ENCODE measurements at places on chromosomes 3 and 15.

- no peak for DNase-seq
Observed at GRCh38 chr15:89074402-89075012, 13.7 kb upstream of the ABHD2 start.

DNA sequence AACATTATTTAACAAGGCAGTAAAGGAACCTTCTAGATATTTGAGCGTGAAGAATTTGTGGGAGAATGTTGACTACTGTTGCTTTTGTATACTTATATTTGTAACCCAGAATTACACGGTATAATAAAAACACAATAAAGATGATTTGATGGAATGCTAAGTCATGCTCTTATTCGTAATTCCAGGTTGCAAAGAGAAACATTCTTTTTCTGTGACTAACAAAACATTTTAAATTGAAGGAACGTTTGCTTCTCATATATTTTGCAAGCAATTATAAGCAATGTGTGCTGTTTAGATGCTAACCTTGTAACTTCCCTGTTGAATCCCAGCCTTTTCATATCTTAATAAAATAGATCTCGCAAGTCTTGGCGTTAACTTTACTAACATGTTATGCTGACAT is 124.4 kb upstream of the CGNL1 start:
- peak; percentile 34 for DNase-seq

GRCh38 chr15:71120428-71120944 is 5.2 kb downstream of the THSD4 start:
- no peak for DNase-seq

DNA sequence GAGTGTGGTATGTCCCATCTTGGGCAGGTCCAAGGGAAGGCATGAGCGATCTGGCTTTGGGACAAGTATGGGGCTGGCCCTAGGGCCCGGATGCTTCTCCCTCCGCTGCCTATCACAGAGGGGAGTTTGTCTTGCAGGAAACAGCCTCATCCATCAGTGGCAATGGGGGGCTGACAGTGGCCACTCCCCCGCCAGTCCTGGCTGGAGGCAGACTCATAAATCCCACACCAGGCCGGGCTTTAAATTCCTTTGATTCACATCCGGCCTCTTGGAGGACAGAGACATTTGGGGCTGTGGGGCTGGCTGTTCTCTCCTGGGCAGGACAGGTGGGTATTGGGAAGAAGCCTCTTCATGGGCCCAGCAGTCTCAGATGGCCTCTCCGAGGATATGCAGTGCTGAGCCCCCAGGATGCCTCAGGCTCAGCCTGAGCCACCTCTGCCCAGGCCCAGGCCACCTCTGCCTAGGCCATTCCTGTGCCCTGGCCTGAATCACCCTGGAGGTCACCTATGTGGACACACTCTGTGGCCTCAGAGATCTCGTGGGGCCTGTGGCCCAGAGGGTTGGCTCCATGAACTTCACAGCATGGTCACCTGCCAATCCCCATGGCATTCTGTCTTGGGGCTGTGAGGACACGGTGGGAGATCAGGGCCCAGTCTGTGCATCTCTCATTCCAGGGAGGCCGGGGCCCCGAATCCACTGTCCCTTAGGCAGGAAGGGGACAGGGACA is 84.2 kb upstream of the GOLGA6L4 start:
- DNase-seq = peak; percentile 31

- DNase-seq = no peak
Observed at GRCh38 chr15:93035092-93035915, 53.7 kb downstream of the RGMA start.

- DNase-seq = no peak
Observed at GRCh38 chr3:4865714-4866113, 113.5 kb upstream of the BHLHE40 start.

DNA sequence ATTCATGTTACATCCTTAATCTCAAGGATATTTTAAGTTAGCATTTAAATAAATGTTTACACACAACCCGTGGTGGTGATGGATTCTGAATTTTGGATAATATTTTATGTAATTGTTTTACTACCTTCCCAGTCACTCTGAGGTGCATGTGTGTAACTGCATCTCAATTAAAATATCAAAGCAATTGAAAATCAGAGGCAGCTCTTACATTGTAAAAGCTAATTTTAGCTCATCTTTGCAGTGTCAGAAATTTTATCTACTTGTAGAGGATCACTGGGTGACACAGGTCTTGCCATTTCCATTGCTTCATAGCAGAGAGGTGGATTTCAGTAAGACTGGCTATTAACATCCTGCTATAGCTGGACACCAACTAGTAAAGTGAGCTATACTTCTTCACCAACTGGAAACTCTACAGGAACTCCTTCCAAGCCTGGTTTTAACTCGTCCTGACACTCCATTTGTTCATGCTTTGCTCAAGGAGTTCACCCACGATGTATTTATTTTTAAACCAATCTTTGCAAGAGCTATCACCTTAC is 19.6 kb upstream of the MITF start:
- no peak for DNase-seq

GRCh38 chr3:181581656-181582055 is 130.1 kb upstream of the SOX2 start:
- DNase-seq = peak; percentile 92

DNA sequence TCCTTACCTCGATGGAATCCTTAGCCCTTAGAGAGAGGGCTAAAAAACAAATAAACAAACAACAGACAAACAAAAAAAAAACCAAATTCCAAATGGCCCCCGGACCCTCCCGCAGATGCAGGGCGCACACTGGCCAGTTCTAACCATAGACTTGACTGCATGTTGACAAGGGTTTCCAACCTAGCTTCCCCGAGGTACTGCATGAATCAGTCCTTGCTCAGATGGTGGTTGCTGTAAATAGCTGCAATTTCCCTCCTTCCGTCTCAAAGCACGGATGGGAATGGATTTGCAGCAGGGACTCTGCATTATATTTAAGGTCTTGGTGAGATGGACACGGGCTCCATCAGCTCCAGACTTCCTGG is 162.8 kb downstream of the CD47 start:
- peak; percentile 20 for DNase-seq

DNA sequence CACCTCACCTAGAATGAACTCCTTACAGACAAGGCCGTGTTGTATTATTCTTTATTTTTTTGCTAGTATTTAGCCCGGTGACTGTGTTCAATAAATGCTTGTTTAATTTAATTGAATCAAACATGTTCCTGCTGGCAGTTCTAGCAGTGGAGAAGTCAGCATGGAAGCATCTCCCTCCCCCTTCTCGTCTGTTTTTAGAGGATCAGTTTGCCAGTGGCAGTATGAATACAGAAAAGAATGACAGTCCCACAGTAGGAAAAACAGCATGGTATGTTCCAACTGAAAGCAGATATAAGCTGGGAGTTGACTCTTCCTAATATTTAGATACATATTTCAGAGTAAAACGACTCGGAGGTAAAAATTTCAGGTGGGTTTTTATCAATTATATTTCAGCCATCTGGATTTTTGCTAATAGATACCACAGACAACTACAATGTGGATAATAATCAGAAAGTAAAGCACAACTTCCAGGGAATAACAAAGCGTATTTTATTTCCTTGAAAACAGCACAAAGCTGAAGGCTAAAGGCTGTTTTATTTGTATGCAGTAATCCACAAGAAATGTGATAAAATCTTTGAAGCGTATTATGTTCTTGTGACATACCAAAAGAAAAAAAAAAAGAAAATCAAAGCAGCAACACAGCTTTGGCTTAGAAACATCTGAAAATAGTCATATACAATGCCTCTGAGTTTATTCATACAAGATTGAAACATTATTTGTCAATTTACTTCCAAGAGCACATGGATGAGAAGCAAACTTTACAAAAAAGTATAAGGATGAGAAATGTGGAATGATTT is 244.5 kb upstream of the KCNMB2 start:
- no peak for DNase-seq

DNA sequence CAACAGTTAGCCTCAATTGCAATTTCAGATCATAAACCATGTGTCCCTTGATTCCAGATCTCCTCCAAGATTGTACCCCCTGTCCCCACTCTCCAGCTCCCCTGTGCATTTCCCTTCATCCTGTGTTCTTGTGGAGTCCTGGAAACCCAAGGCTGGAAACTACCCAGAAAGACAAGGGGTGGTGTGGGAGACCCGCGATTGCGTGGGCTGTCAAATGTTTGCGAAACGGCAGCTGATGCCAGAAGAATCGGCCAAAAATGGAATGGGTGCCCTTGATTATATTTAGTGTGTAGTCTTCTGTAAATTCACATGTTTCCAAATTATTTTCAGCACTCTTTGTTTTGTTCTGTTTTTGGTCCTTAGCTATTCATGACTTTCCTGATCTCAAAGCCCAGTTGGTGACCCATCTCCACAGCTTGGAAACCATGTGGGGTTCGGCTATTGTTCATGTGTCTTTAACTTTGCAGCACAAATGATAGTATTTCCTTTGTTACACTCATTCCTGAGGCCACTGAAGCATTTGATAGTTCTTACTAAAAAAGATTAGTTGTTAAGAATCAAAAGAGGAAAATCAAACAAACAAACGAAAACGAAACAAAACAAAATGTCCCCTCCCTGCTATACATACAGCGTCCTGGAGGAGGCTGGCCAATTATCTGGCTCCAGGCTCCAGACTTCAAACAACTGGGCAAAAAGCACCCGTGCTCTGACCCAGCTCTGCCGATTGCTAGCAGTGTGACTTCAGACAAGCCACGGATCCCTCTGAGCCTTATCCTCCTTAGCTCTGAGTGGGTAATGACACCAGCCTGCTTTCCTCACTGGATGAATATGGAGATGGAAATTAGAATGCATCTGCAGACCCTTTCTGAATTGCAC is 120.9 kb downstream of the CACNA2D3 start:
- DNase-seq = no peak

- DNase-seq = no peak
Observed at GRCh38 chr3:196619223-196619622, 20.3 kb upstream of the NRROS start.

- DNase-seq = no peak
Observed at GRCh38 chr3:59304296-59304695, 254.5 kb upstream of the CFAP20DC start.

- DNase-seq = no peak
Observed at GRCh38 chr3:100641471-100642032, 32.2 kb downstream of the ADGRG7 start.

DNA sequence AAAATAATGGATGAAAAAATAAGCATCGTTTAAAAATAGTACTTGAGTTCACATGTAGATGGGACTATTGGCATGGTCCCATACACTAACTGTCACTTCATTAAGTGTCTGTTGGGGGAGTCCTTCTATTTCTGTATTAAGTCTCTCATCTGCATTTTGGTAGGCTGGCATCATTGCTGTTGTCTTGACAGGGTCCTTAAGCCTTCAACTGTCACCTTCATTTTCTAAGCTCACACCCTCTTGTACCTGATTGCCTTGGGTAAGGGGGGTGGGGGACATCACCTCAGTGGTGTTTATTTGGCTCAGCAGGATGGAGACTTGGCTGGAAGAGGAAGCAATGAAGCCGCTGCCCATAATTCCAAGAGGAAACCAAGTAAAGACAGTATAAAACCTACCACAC is 202.0 kb upstream of the VEPH1 start:
- DNase-seq = no peak

Data from fibroblast of skin of scalp (primary cell).